Right lobe of liver (tissue), 6 donors: ENCODE measurements at places on chromosomes 13 and 19. TPM values are rescaled to one million over a fixed set of nuclear protein-coding genes. Genes with fewer than 3 reads are reported as not detected.

GRCh38 chr19:2426611-2427428 is 566 bp downstream of the TIMM13 start:
- DNase-seq, result peak; percentile 61

DNA sequence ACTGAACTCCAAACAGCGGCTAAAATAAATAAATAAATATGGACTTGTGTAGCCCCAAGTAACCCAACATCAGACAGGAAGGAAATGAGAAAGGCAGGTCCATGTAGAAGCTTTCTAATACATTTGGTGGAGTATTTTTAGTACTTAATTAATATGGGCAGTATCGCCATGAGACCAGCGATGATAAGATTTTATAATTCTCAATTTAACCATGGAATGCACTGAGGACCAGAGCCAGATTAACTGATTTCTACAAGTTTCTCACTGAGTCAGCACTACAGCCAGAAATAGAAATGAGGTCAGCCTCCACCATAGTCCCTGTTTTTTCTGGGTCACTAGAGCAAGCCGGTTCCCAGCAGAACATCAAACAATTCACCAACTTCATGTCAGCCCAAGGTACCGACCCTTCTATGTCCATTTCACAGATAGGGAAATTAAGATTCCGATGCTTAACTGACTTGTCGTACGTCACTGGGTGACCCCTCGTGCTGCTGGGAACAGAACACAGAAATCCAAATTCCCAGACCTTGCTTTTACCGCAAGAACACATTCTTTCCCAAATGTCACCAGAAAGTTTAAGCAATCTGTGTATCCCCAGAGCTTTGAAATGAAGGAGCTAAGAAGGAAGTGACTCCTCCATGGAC is 90.4 kb downstream of the COL4A1 start:
- DNase-seq, result no peak

GRCh38 chr13:100473087-100473486 is 115.5 kb downstream of the GGACT start:
- DNase-seq, result no peak

DNA sequence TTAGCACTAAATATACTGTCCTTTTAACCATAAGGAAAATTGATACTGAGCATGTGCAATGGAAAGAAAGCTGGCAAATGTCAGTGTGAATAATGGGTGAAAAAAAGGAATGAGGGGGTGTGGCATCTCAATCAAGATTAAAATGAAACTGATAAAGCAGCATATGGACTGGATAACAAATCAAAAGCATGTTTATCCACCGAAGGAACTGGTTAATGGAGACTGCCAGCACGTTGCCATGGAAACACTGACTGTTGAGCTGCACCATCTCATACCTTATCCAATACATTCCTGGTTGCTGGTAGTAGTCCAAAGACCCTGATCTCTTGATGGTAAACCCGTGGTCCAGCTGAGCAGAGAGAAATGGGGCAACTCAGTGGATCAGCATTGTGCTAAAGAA is 311.4 kb upstream of the MAB21L1 start:
- DNase-seq, result no peak

The PCDH20 gene
- 0.61 TPM for total RNA-seq

- DNase-seq, result no peak
Observed at GRCh38 chr13:101382086-101382485, 34.2 kb downstream of the NALCN start.

DNA sequence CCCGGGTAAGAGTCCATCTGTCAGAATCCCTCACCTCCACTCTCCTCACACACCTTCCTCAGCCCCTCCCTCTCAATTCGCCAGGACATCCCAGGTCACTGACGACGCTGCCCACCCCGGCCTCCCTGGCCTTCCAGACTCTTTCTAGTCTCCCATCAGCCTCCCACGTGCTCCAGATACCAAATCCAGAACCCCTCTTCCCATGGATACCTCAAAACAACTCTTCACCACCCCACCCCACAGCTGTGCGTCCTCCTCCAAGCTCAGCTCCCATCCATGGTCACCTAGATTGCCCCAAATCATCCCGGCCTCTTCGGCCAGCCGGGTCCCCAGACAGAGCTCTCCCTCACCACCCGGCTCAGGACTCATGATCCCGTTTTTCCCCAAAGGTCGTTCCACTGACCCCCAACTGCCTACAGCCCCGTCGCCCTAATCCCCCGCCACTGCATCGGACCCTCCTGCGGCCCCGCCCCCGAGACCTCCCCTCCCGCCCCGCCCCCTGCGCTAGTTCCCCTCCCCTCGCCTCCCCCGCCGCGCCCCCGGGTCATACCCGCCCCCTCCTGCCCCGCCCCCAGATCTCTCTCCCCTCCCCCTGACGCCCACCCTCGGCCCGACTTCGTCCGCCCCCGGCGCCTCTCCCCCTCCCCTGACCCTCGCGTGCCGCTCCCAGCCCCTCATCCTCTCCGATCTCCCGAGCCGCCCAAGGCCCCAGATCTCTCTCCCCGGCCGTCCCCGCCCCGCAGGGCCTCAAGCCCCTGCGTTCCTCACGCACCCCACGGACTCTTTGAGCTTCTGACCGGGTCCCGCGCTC is 546 bp downstream of the UBXN6 start:
- DNase-seq, result peak; percentile 58

DNA sequence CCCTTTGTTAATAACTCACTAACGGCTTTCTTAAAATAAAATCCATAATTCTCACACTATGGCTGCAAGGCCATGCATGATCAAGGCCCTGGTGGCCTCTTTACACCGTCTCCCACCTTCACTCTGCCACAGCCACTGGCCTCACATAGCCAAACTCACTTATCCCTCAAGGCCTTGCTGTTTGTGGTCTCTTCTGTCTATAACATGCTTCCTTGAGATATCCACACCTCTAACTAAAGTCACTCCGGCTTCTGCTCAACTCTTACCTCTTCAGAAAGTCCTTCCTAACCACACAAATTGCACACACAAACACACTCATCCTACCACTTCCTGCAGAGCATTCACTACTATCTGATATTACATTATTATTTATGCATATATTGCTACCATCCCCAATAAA is 262.5 kb downstream of the DIAPH3 start:
- DNase-seq, result no peak

The IL17D gene
- total RNA-seq, result not detected

The ERICH4 gene
- not detected for total RNA-seq

The KLK14 gene
- total RNA-seq, result not detected

The MBD3 gene
- 58.2 TPM for total RNA-seq

- no peak for DNase-seq
Observed at GRCh38 chr19:15253513-15253912, 21.3 kb upstream of the EPHX3 start.

The ZNF507 gene
- total RNA-seq, result 10.2 TPM

The TUBB4A gene
- 1.8 TPM for total RNA-seq

The CBY2 gene
- not detected for total RNA-seq

DNA sequence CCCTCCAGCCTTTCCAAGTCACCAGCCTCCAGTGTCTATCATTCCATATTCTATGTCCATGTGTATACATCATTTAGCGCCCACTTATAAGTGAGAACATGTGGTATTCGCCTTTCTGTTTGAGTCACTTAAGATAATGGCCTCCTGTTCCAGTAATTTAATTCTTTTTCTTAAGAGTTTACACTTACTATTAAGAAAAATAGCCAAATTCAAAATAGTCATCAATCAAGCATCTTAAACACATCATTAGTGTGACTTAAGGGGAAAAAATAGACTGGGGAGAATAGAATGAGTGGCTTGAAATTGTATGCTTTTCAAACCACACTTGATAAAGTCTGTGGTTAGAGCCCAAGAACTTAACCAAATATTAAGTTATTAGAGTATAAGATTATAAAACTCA is 248.0 kb downstream of the MAB21L1 start:
- no peak for DNase-seq

- no peak for DNase-seq
Observed at GRCh38 chr19:23415034-23415433, 19.8 kb upstream of the ZNF91 start.

GRCh38 chr13:98326291-98326690 is 149.2 kb upstream of the RNF113B start:
- no peak for DNase-seq

DNA sequence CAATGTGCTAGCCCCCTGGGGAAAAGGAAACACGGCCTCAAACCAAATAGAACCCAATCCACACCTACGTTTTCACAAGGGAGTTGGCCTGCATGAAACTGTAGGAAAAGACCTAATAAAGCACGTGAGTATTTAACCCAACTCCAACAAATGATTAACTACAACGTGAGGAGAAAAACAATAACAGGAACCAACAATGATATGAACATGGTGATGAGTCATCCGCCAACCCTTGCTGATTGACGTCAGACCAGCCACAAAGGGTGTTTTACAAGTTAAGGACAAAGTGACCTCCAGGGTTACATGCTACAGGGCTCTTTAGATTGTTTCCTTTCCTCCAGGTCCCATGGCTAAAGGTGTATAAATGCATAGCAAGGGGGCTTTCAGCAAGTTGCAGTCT is 460.5 kb downstream of the COG6 start:
- peak; percentile 32 for DNase-seq

DNA sequence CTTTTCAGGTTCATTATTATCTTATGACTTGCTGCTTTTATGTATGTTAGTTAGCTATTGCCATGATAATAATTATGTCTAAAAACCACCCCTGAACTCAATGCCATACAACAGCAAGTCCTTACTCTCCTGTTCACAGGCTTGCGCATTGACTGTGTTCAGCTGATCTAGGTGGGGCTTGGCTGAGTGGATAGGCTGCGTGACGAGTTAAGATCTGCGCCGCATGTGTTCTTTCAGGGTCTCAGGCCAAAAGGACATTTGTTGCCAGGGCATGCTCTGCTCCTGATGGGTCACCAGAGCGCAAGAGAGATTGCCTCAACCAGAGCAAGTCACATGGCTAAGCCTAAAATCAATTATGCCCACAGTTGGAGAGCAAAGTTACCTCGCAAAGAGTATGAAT is 859 bp downstream of the ZNF568 start:
- DNase-seq, result no peak

The LRP3 gene
- 35.0 TPM for total RNA-seq

DNA sequence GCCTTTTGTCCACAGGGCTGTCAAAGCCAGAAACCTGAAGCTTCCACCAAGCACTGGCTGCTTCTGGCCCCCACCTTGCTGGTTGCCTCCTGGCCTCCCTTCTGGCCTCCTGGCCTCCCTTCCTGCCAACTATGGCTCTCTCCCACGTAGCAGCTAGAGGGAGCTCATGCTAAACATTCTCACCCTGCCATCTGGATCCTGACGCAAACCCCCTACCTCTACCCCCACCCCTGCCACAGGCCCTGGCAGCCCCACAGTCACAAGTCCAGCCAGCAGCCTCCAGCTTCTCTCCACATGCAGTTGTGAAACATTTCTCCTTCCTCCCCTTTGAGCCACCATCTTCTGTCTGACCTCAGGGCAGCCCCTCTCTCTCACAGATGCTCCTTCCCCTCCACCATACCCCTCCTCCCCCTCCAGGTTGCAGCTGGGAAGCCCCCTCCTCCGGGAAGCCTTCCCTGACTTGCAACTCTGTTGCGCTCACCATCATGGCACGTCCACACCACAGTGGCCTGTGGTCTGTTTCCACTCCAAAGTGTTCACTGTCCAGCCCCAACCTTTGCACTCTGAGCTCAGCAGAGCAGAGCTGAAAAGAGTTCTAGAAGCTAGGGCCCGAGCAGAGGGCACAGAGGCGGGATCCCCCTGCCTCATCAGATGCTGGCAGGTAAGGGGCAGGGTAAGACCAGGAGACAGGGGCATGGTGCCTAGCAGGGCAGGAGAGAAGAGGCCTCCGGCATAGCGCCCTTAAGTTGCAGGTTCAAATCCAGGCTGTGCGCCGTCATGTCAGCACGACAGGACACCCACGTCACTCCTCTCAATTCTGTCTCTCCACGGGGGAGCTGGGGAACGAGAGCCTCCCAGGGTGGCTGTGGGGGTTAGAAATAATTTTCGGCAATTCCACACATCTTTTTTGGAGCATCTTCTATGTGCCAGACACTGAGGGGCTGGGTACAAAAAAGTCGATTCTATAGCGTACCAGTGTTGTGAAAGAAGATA is 7.3 kb downstream of the ADGRL1 start:
- no peak for DNase-seq

- no peak for DNase-seq
Observed at GRCh38 chr13:52004511-52005170, 6.6 kb downstream of the ATP7B start.

DNA sequence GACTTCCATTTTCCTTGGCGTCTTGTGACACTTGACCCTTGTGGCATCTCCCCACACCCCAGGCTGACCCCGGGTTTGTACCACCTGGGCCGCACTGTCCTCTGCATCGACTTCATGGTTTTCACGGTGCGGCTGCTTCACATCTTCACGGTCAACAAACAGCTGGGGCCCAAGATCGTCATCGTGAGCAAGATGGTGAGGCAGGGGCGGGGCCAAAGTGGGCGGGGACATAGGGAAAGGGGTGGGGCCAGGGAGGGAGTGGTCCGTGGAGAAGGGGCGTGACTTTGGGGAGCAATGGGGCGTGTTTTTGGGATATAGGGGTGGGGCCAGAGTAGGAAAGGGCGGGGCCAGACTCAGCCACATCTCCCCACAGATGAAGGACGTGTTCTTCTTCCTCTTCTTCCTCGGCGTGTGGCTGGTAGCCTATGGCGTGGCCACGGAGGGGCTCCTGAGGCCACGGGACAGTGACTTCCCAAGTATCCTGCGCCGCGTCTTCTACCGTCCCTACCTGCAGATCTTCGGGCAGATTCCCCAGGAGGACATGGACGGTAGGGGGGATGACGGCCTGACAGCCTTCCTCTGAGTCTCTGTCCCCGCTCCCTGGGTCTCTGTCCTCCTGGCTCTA is 42.8 kb downstream of the TRPM4 start:
- no peak for DNase-seq

- DNase-seq, result no peak
Observed at GRCh38 chr13:73773168-73773549, 361.0 kb downstream of the KLF12 start.
